Bronchial epithelial cell (primary cell): ENCODE measurements at places on chromosomes 5 and 9. TPM values are rescaled to one million over a fixed set of nuclear protein-coding genes. Genes with fewer than 3 reads are reported as not detected.
A peak's percentile ranks its signal among the peaks of the same experiment; 100 is the strongest.

- no peak for DNase-seq
Measured at GRCh38 chr5:6752236-6752635, 39.0 kb downstream of the TENT4A start.

DNA sequence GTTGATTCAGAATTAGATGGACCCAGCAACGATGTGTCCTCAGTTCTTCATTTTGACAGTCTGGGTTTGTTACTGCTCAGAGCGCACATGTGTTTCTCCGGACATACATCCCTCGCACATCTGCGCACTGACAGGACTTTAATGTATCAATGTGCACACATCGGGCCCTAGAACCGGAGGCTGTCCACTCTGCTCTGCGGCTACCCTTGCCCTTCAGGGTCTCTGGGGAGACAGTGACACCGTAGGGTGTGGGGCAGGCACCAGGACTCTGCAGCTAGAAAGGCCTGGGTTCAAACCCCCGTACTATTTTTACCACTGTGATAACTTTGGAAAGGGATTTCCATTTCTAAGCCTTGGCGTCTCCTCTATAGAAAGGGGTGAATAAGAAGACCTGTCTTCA is 23.5 kb upstream of the LPCAT1 start:
- DNase-seq: no peak

The RASA1 gene
- total RNA-seq: 22.6 and 32.3 TPM in 2 replicates

DNA sequence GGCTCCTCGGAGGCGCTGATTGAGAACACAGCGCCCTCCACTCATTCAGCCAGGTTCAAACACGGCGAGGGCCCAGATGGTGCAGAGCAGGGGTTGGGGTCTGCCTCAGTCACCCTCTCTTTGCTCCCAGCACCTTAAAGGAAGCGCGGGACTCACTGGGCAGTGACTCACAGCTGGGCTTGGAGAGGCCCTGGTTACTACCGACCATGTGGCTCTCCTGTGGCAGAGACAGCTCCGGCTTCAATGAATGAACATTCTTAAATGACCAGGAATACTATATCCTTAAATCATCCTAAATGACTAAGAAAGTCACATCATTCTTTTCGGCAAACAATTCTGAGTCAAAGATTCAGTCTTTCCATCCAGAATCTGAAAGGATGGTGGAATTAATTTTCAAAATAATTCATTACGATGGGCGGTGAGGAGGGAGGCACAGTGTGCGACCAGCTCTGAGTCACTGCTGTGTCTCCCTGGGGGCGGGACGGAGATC is 1.6 kb upstream of the INPP5E start:
- no peak for DNase-seq

DNA sequence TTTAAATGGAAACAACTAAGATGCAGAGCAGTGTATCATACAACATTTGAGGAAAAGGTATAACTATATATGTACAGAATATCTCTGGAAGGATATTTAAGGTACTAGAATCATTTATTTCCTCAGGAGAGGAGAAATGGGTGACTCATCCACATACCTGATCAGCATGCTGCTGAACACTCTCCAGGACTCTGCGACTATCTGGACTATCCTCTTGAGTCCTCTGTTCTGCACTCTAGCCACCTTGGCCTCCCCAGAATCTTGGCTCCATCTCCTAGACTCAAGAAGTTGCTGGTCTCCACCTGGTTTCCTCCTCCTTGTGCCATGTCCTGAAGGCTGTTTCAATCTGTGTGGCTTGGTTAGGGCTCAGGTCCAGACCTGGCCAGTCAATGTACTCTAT is 8.8 kb upstream of the PRDM6 start:
- DNase-seq: peak; percentile 27

The GABRG2 gene
- not detected in 2 replicates for total RNA-seq

DNA sequence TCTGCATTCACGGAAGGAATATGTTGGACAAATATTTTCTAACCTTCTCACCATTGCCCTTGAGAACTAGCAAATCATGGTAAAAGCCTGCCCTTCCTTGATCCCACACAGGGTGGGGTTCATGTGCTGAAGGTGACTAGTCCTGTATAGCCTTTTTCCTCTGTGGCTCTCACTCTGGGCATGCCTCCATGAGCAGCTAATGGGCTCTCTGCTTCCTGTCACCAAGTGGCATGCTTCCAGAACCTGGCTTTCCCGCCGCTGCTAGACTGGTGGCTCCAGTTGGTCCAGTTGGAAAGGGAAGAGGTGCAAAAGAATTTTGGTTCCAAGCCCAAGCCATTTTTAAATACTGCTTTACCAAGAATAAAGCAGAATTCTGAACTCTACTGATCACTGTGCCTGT is 35.5 kb downstream of the FBXO10 start:
- DNase-seq: no peak

The PIP5KL1 gene
- 2.1 and 5.1 TPM in 2 replicates for total RNA-seq

DNA sequence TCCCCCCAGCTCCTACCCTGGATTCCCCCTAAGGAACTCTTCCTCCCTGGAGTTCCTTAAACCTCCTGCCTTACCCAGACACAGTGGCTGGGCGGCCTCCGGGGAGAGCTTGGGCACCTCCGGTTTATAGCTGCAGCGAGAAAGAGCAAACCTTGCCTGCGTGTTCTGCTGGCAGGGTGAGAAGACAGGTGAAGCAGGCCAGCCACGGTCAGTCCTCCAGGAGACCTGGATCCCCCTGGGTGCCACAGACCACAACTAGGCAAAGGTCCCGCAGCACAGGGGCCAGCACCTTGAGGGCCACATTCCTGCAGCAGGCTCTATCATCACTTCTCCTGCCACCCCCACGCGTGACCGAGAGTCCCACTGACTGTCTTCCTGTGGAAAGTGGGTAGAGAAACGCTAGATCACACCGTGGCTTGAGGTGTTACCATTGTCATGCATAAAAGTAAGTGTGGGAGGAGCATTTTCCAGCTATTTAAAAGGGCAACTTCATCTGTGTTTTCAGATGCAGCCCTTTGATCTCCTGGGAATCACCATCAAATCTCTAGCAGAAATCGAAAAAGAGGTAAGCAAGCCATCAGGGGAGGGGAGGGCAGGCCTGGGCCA is 130.2 kb upstream of the LMX1B start:
- no peak for DNase-seq

GRCh38 chr5:179430193-179431175 is 85.2 kb upstream of the ADAMTS2 start:
- no peak for DNase-seq

DNA sequence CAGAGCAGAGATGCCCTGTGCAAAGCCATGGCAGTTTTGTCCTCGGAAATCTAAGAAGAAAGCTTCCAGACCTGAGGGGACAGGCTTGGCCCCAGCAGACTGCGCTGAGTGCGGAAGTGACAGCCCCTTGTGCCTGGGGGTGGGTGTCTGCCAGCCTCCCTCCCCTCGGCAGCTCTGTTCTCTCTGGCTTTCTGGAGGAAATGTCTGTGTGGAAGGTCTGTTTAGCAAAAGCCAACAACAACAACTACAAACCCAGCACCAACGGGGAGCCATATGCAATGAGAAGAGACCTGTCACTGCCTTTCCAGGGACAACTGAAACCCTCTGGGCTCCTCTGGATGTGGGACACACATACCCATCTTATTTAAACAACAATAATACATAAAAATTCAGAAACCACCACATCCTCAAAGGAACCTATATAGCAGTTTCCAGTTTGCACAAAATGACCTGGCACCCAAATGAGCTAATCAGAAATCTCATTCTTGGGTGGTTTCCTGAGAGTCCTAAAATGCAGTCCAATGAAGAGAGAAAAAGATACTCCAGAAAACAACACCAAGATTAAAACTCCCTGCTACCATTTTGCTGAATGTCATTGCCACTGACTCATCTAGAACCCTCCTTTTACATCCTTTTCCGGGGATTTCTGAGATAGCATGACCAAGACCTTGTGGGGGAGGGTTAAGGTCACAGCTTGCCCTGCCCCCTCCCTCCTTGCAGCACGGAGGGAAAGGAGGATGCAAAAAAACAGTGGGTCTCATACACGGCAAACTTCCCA is 97.7 kb downstream of the AK8 start:
- DNase-seq: no peak

DNA sequence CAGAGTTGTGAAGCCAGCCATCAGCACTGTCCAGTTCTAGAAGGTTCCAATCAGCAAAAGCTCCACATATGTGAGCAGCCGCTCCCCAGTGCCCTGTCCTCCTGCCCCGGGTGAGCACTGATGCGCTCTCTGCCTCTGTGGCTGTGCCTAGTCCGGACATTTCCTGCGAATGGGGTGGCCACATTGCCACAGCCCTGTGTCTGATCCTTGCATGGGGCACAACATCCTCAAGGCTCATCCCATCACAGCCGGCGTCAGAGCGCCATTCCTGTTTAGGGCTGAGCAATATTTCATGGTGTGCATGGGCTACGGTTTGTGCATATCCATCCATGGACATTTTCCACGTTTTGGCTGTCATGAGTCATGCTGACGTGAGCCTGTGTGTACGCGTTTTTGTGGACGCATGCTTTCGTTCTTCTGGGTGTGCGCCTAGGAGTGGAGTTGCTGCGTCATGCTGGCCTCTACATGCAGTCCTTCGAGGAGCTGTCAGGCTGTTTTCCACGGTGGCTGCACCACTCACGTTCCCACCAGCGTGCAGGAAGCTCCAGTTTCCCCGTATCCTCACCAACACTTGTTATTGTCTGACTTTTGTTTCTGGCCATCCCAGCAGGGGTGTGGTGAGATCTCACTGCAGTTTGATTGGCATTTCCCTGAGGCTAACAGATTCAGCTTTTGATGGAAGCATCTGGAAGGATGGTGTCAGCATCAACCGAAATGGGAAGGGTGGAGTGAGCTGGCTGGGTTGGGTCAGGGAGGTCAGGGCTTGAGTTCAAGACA is 9.7 kb upstream of the SLC6A18 start:
- no peak for DNase-seq

- no peak for DNase-seq
Measured at GRCh38 chr9:22649384-22649783, 202.8 kb downstream of the DMRTA1 start.

DNA sequence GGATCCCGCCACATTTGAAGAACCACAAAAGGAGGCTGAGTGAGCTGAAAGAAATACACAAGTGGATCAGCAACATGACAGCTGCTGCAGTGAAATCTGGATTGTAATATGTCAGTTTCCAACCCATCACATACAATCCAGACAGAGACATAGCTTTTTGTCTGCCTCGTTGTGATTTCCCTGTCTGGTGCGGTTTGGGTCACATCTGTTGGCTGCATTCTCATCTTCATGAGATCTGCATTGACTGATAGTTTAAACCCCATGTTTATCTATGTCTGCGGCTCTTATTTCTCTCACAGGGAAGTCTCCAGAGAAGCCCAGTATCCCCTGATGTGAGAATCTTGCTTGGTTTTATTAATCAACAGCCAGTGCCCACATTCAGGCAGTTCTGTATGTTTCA is 403.1 kb upstream of the ZNF608 start:
- DNase-seq: no peak

- peak; percentile 59 for DNase-seq
Measured at GRCh38 chr9:83583151-83584014, 39.6 kb upstream of the IDNK start.
